ENCODE measurements at places on chromosomes 2 and 18. TPM values are rescaled to one million over a fixed set of nuclear protein-coding genes. Genes with fewer than 3 reads are reported as not detected.

DNA sequence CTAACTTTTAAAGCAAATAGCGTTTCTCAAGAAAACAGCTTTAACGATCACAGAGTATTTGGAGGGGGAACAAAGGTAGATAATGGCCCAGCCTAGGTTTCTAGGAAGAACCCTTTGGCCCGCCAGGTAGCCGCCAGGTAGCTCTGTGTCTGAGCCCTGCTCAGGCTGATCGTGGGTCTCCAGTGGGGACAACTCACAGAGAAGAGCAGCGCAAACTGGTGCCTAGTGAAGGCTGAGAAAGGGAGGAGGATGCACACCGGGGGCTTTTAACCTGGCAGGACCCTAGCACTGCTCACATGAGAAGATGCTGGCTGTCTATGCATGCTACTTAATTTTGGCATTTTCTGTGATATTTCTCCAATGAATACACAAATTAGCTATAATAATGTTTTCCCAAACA lies 5.8 kb downstream of the NGEF start:
- no peaks in the 10 kb centered on the region for H3K27me3 ChIP-seq
- no peaks in the 10 kb centered on the region for H3K4me1 ChIP-seq
- no peak overlapping the region for H3K27ac ChIP-seq
- no peak for DNase-seq
- H3K4me3 ChIP-seq, result no peak overlapping the region
- H3K36me3 ChIP-seq, result no peaks in the 10 kb centered on the region

DNA sequence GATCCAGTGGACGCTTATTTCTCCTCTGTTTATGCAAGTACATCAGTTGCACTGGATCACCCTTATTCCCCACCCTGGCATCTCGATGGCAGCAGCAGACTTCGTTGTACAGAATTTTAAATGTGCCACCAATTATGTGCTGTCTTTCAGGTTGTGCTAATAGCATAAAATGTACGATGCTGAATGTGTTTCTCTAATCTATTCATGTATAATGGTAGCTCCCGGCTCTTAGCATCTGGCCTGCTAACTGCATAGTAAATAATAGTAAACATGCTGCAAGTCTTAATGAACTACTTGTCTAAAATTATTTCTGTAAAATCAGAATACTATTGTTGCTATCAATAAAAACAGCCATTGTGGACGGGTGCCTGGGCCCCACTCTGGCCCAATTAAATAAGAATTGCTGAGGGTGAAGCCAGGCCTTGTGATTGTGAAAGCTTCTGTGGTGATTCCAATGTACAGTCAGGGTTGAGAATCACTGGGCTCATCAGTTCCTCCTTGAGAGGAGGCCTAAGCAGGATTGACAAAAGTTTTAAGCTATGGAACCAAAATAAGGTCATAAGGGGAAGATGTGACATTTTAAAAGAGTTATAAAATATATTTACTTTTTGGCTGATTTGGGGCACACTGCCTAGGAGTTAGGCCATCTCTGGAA lies 14.4 kb upstream of the MYO3B start:
- H3K27me3 ChIP-seq, result no peaks in the 10 kb centered on the region
- no peaks in the 10 kb centered on the region for H3K36me3 ChIP-seq
- H3K4me3 ChIP-seq, result no peak overlapping the region
- H3K4me1 ChIP-seq, result no peaks in the 10 kb centered on the region
- no peak for DNase-seq

DNA sequence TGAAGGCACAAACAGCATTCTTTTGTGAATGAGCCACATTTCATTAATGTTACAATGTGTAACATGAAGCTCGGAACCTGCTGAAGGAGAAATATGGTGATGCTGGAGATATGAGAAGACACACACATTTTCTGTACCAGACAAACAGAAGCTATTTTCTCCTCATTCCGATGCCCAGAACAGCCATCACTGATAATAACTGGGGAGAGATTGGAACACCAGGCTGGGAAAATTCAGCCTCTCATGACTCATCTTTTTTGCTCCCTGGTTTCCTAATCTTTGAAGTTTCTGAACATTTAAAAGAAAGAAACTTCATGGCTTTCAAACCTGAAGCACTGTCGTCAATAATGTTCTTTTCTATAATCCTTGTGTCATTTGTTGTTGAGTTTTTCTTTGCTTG lies 110.9 kb downstream of the LYPD6 start:
- H3K4me1 ChIP-seq, result no peaks in the 10 kb centered on the region
- no peak for DNase-seq
- H3K27ac ChIP-seq, result no peak overlapping the region
- no peaks in the 10 kb centered on the region for H3K27me3 ChIP-seq
- no peaks in the 10 kb centered on the region for H3K36me3 ChIP-seq

- H3K36me3 ChIP-seq, result no peaks in the 10 kb centered on the region
- peak; percentile 2 for DNase-seq
- no peaks in the 10 kb centered on the region for H3K27me3 ChIP-seq
- no peaks in the 10 kb centered on the region for H3K4me1 ChIP-seq
- no peak overlapping the region for H3K4me3 ChIP-seq
Observed at GRCh38 chr2:46802665-46803546, 112.7 kb downstream of the MCFD2 start.

Gene CNDP1
- not detected for total RNA-seq

Gene SERPINB7
- not detected for total RNA-seq
